ENCODE measurements at places on chromosomes 16 and 17.

DNA sequence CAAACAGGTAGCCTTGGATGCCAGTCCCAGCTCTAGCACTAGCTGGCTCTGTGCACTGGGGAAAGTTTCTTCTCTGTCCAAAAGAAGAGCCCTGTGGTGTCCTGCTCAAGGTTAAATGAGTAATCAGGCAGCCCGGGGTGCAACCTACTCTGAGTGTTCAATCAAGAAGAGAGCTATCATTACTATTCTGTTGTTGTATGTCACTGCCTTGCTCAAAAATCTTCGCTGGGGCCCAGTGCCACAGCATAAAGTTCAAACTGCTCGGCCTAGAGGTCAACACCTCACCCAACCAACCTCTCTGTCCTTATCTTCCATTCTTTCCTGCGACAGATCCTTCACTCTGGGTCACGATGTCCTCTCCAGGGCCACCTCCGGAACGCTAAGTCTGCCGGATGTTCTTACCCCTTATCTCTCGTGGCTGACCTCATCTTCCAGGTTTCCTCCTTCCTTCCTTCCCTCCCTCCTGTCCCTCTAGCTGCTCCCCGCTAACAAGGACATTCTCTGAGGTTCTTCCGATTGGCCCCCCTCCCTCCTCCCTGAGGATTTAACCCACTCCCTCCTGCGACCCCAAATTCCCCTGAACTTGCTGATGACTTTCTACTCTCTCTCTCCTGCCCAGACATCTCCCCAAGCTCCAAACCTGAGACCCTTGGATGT, 4.4 kb downstream of the FDXR start:
- no peak for DNase-seq

DNA sequence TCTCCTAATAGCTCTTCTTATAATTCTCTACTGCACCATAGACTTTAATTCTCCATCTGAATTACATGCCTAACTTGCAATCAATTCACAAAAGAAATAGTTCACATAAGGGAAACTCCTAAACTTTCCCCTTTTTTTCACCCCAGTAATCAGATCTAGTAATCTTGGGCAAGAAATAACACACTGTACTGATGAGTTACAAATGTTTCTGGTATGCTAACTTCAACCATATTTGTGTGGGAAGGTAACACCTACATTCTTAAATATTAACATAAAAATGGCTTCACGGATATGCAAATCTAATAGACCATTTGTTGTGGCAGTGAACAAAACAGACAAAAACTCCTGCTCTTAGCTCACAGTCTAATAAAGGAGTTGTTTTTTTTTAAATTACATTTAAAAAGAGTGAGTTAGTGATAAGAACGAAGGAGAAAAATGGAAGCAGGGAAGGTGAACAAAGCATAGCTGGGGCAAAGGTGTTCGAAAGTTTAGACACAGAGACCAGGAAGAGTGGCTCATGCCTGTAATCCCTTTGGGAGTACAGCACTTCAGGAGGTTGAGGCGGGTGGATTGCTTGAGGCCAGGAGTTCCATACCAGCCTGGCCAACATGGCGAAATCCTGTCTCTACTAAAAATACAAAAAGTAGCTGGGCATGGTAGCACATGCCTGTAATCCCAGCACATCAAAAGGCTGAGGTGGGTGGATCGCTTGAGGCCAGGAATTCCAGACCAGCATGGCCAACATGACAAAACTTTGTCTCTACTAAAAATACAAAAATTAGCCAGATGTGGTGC, 34.8 kb downstream of the CMTM3 start:
- DNase-seq, result peak; percentile 71

- DNase-seq, result no peak
Observed at GRCh38 chr16:19130385-19130784, 16.6 kb downstream of the ITPRIPL2 start.

DNA sequence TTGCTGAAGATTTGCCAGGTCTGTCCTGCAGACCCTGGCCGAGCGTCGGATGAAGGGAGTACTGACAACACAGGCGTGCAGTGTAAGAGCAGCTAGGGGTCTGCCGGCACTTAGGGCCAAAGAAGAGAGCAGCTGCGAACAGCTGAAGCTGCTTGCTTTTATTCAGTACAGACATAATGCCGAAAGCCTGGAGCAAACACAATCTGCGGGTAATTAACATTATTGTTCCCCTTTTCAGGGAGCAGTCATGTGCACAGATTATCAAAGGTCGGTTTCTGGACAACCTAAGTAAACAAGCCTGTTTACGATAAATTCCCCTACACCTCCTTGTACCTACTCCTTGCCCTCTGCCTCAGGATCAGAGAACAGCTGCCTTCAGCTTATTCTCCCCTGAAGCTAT, 12.0 kb upstream of the KRT23 start:
- peak; percentile 4 for DNase-seq

DNA sequence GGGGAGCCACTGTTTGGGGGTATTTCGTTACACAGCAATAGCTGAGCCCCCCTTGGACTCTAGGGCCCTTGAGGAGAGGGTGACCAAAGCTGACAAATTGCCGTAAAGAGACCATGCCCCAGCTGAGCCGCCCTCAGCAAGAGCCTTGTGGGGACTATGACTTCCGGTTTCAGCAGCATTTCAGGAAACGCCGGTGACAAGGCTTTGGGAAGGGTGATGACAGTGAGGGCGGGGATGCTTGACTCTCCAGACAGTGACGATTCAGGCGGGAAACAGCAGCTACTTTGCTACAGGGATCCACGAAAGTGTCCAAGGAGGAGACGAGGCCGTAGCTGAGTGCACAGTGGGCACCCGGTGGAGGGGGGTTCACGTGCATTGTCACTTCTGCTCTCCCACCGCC, 360.8 kb downstream of the C16orf95 start:
- DNase-seq, result no peak

- no peak for DNase-seq
Observed at GRCh38 chr17:29177541-29177870, 2.7 kb downstream of the MYO18A start.

GRCh38 chr16:89811321-89811720, 5.1 kb downstream of the FANCA start:
- no peak for DNase-seq

DNA sequence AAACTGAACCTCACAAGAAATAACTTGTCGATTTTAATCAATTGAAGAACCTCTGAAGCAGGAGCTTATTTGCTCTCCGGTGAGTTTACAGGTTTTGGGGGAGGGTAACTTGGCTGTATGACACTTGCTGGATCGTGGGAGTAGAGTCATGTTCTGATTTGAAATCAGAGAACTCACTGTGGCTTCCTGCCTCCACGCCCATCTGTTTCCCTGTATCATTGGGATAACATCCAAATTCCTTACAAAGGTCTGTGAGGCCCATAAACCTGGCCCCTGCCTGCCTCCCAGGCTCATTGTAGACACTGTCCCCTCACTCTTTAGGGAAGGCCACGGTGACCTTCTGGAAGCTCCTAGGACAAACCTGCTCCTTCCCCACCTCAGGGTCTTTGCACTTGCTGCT, 48.3 kb downstream of the C17orf67 start:
- DNase-seq, result no peak

- DNase-seq, result no peak
Observed at GRCh38 chr17:64411999-64412771, 21.5 kb upstream of the PECAM1 start.

DNA sequence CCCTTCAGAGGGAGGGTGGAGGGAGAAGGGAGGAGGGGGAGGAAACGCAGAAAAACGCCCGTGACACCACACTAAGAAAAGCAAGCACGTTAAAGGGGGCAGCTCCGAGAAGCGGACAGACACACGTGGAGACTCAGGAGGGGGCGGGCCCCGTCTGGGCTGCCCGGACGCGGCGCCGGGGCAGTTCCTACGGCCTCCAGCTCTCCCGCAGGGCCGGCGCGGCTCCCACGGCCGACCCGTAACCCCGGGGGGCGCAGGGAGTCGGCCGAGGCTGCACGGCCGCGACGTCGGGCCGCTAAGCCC, 362 bp downstream of the KLHDC4 start:
- no peak for DNase-seq

GRCh38 chr17:42347198-42347597, 41.0 kb downstream of the STAT3 start:
- peak; percentile 54 for DNase-seq

- peak; percentile 96 for DNase-seq
Observed at GRCh38 chr17:40956401-40957254, 10.1 kb downstream of the KRT39 start.

GRCh38 chr17:10247810-10248209, 49.4 kb upstream of the GAS7 start:
- no peak for DNase-seq

- DNase-seq, result no peak
Observed at GRCh38 chr17:42900460-42901331, at the start of gene G6PC1. Gene G6PC1 (plus strand): TSS chr17:42900799. CDS start chr17:42900877, 78 bp downstream.

- no peak for DNase-seq
Observed at GRCh38 chr17:313911-314613, 38.5 kb downstream of the RPH3AL start.

- no peak for DNase-seq
Observed at GRCh38 chr16:50399411-50399810, 30.6 kb upstream of the BRD7 start.

- no peak for DNase-seq
Observed at GRCh38 chr17:80873307-80873951, 118.2 kb upstream of the CHMP6 start.

DNA sequence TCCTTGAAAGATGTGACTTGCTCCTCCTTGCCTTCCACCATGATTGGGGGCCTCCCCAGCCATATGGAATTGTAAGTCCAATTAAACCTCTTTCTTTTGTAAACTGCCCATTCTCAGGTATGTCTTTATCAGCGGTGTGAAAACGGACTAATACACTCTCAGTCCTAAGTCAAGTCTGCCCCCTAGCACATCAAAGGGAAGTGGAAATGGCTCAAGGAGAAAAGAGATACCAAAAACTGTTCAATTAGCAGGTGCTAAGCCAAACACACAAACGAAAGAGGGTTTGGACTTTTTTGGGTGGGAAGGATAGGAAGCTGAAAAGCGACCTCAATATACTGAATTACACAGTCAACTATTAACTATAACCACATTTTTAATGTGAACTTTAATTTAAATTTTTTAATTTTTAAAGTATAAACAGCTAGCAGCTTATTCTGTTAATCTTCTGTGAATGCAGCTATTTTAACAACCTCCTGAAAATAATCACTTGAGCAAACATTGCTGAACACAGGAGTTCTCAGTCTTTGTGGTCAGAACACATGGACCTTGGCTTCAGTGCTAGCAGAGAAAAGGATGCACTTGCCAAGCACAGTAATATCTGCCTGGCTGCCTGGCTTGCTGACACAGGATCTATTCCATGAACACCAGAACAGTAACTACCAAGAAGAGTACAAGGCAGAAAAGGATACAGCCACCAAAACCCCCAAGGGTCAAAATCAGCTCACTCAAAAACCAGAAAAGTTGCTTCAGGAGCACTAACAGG, 10.9 kb downstream of the ZNF18 start:
- DNase-seq, result no peak

GRCh38 chr17:67047382-67047781, 3.0 kb downstream of the CACNG1 start:
- no peak for DNase-seq

DNA sequence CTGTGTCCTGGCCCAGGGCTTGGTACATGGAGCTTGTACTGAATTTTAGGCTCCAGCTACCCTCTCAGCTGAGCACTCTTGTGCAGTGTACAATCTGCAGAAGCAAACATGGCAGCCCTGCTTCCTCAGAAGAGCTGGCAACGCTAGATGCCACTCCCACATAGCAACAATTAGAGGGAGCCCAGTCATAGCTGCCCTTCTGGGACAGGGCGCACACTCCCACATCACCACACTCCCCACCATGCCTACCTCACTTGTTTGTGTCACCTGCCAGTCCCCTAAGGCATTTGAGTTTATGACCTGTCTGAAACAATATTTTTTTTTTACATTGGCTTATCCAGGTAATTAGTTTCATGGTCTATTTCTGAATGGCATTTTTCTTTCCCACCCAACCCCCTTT, 72.3 kb downstream of the C17orf67 start:
- no peak for DNase-seq

DNA sequence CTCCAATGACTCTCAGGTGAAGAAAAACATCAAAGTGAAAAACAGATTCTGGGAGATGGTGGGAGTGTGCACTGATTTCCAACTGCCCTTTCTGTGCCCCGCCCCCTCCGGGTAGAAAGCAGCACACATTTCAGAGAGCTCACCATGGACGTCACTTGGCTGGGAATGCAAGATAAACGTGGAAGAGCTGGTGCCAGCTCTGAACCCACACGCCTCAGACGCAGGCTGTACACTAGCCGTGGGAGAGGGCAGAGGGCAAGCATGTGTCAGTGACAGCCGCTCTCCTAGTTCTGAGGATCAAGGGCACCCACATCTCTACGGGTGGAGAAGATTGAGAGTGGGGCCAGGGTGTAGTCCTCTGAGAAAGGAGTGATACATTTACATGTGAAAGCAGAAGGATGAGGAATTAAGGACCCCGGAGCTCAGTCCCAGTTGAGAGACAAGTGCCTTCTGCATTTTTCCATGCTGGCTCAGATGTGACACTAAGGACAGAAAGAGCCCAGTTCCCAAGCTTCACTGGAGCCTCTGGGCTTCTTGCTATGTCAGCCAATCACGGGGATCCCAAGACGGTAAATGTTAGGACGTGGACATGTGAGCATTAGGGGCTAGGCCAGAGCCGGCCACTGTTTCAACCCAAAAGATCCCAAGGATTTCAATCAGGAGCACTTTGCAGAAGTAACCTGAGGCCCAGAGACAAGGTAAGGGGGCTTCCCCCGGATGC, 101.3 kb downstream of the ZFHX3 start:
- DNase-seq, result no peak

DNA sequence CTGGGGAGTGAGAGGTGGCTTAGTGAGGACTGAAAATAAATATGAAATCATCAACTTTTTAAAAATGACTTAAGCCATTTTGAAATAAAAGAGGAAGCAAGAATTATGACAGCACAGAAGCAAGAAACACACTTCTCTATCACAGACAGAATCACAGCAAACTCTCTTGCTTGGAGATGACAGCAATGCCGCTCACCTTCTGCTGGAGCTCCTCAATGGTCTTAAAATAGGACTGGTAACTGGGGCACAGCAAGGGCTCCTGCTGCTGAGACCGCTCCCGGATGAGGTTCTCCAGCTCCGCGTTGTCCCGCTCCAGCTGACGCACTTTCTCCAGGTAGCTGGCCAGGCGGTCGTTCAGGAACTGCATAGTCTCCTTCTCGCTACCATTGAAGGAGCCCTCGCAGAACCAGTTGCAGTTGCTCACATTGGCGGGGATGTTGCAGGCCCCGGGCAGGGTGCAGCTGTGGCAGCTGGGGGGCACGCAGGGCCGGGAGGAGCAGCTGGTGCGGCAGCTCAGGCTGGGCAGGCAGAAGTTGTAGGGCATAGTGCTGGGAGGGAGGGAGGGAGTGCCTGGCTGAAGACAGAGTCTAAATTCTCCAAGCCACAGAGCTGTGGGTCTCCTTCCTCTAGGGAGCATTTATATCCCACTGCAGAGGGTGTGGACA, at the start of gene KRT31:
Gene KRT31 (minus strand): TSS at position 613 of the 665 bp plus-strand sequence. CDS start 69 bp downstream, at position 544.
- DNase-seq, result no peak

GRCh38 chr17:15000661-15001060, 264.5 kb downstream of the PMP22 start:
- no peak for DNase-seq

DNA sequence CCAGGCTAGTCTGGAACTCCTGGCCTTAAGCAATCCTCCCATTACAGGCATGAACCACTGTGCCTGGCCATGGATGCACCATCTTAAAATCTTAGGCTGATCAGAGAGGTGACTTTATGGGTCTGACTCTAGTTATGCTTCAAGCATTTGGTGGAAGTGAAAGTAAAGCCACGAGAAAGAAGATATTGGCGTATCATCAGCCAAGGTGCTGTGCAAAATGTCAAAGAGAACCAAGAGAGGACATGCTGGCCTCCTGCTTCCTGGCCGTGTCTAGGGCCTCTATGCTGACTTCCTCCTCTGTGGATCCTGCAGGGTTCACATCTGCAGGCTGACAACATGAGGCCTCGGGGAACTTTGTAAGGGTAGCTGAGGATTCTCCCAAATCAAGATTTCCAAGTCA, 385.2 kb downstream of the MAF start:
- no peak for DNase-seq

GRCh38 chr17:56506349-56506748, 87.2 kb upstream of the NOG start:
- DNase-seq, result no peak
